CD8-positive, alpha-beta memory T cell (primary cell): ENCODE measurements at places on chromosomes 12 and 14. TPM values are rescaled to one million over a fixed set of nuclear protein-coding genes. Genes with fewer than 3 reads are reported as not detected.

Gene TBC1D30
- 1.7 TPM for total RNA-seq

Gene SERPINA9
- not detected for total RNA-seq

Gene HVCN1
- total RNA-seq, result 20.2 TPM

Gene OR4K17
- total RNA-seq, result not detected

Gene SYCP3
- 0.27 TPM for total RNA-seq

DNA sequence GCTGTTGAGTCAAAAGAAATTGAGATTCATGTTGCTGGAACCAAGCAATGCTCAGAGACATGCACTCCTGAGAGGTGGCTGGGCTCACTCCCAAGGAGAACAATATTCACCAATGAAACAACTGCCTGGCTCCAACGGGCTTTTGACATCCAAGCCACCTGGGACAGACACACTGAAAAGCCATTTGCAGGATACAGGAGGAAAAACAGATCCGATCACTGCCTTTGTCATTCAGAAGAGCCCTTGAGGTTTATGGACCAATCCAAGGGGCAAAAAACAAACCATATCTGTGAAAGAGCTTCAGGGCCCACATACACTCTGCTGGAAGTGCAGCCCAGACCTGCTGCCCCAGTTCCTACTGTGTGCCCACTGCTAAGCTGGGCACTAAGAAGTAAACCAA lies 277.5 kb downstream of the NUAK1 start:
- DNase-seq, result no peak
- H3K27ac ChIP-seq, result no peak overlapping the region
- H3K36me3 ChIP-seq, result no peaks in the 10 kb centered on the region
- H3K27me3 ChIP-seq, result no peaks in the 10 kb centered on the region
- H3K4me3 ChIP-seq, result no peak overlapping the region

DNA sequence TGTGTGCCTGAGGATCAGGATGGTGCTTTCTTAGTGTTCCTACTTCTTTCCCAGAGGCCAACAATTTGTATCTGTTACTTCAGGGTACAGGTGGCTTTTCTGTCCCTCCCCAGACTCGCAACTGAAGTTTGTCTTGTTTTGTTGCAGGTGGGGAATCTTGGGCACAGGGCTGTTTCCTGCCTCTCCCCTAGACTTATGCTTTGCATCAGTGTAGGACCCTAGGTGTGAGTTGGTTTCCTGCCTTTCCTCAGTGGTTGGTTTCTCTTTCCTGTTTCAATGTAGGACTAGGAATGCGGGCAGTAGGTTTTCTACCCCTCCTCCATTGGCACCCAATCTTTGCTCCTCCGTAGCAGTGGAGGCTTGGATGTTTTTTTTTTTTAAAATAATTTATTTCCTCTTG lies 87.0 kb downstream of the TRMT5 start:
- peaks cover 6% of the 10 kb centered on the region for H3K4me1 ChIP-seq
- no peak for DNase-seq
- no peaks in the 10 kb centered on the region for H3K36me3 ChIP-seq

- H3K27me3 ChIP-seq, result no peaks in the 10 kb centered on the region
- no peak for DNase-seq
- H3K4me3 ChIP-seq, result no peak overlapping the region
These were observed 21.3 kb upstream of the TCP11L2 start for GRCh38 chr12:106281056-106281782.

DNA sequence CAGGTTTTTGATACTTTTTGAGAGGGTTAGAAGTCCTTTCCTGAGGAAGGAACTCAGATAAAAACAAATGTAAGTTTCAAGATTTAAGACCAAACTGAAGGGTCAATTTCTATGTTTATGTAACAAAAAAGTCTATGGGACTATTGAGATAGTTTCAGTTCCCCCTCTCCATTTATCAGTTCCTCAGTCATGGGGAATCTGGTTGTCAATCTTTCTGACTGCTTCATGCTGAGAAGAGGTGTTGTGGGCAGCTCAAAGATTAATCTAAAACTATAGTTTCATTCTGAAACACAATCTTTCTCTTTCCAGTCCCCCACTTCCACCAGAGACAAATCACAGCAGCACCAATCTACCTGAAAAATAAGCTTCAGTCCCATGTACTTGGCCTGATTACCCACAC lies 93.7 kb downstream of the KCNMB4 start:
- no peaks in the 10 kb centered on the region for H3K36me3 ChIP-seq
- H3K4me1 ChIP-seq, result no peaks in the 10 kb centered on the region
- H3K4me3 ChIP-seq, result no peak overlapping the region
- DNase-seq, result no peak

- no peak overlapping the region for H3K4me3 ChIP-seq
- H3K27me3 ChIP-seq, result no peaks in the 10 kb centered on the region
- no peaks in the 10 kb centered on the region for H3K4me1 ChIP-seq
- DNase-seq, result no peak
- H3K36me3 ChIP-seq, result no peaks in the 10 kb centered on the region
These were observed 7.1 kb downstream of the P2RX4 start for GRCh38 chr12:121217063-121217462.

DNA sequence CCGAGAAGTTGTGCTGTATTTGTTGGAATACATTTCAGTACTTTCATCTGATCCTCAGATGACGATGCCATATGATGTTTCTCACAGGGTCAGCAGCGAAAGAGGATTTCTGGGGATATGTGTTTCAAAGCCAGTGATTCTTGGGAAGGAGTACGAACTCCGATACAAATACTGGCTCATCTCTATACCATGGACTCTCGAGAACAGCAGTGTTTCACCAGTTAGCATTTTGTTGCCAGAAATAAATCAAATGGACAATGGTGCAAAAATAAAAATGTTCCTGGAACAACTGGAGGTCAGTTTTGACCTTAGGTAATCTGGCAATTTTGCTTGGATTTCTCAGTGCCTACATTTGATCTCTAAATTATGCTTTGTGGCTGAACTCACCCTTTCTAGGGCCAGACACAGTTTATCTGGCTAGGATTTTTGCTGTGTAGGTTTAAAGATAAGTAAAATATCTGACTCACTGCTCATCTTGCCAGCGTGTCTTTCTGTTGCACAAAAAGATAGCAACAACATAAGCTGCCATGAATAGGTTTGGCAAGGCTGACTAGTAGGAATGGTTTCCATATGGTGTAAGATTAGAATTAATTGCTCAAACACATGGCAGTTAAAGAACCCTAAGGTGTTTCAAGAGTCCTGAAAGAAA lies 11.0 kb upstream of the MGP start:
- no peaks in the 10 kb centered on the region for H3K27me3 ChIP-seq
- H3K36me3 ChIP-seq, result no peaks in the 10 kb centered on the region
- no peaks in the 10 kb centered on the region for H3K4me1 ChIP-seq
- no peak overlapping the region for H3K4me3 ChIP-seq
- no peak overlapping the region for H3K27ac ChIP-seq
- DNase-seq, result no peak

- no peaks in the 10 kb centered on the region for H3K27me3 ChIP-seq
- no peak overlapping the region for H3K4me3 ChIP-seq
- DNase-seq, result no peak
- H3K36me3 ChIP-seq, result no peaks in the 10 kb centered on the region
- H3K4me1 ChIP-seq, result no peaks in the 10 kb centered on the region
These were observed 27.3 kb upstream of the OSBPL8 start for GRCh38 chr12:76586764-76587395.

DNA sequence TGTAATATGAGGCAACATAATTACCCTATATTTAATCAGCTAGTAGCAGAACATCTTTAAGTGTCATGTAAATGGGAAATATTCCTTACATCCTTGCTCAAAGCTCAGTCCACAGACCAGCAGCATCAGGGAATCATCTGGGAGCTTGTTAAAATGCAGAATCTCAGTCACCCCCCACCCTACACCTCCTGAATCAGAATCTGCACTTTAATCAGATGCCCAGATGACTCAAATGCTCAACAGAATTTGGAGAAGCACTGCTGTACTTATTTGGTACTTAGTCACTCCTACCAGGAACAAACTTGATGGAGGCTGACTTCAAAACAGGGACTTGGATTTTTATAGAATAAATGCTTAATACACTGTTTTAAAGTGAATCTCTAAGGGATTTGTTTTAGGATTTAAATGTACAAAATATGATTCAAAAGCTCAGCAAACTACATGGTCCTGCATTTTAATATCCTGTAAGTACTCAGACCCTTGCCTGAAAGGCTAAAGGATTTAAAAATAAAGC lies 96.5 kb downstream of the ARMH4 start:
- no peaks in the 10 kb centered on the region for H3K4me1 ChIP-seq
- no peak overlapping the region for H3K27ac ChIP-seq
- no peak for DNase-seq
- no peaks in the 10 kb centered on the region for H3K36me3 ChIP-seq
- H3K27me3 ChIP-seq, result no peaks in the 10 kb centered on the region
